ENCODE measurements at places on chromosomes 6 and 20. TPM values are rescaled to one million over a fixed set of nuclear protein-coding genes. Genes with fewer than 3 reads are reported as not detected.

The GABRR2 gene
- 0.38 TPM for total RNA-seq

The FAM83C gene
- total RNA-seq, result not detected

The MTG2 gene
- total RNA-seq, result 36.1 TPM

The RIMS1 gene
- 4.5 TPM for total RNA-seq

The RAET1G gene
- total RNA-seq, result 0.41 TPM

The C20orf204 gene
- 2.4 TPM for total RNA-seq

The ACTL10 gene
- 3.0 TPM for total RNA-seq

GRCh38 chr6:139439349-139439748 is 64.9 kb upstream of the CITED2 start:
- DNase-seq, result peak; percentile 60

- DNase-seq, result no peak
Measured at GRCh38 chr6:102520966-102521365, 1127.5 kb downstream of the GRIK2 start.

- DNase-seq, result no peak
Measured at GRCh38 chr20:17825960-17826843, 126.4 kb downstream of the BANF2 start.

DNA sequence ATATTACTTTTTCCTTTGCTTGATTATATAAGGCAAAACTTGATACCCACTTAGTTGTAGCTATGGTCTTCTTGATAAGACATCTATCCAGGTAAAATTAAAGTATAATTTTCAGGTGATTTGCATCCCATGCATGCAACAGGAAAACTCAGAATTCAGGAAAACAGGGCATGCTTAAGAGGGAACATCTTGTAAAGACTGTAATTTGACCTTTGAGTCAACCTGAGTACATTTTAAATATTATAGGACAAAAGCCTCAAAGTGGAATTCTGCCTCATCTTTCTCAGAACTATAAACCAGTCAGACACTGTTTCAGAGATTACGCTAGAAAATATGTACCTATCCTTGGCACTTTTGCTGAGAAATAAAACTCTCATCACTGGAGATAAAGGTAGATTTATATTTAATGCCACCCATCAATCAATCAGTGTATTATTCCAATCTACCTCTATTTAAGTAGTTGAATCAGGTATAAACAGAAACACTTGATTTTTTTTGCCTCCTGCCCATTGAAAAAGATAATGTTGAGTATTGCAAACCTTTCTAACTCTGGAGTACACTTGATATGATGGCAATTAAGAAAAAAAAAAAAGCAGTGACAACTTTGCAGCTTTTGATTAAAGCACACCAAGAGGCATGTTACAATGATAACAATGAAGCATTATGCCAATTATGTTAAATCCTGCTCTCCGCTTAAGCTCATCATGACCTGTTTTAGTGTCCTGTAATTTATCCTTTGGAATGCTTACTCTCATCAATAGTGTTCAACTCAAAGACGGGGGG is 2.8 kb downstream of the CITED2 start:
- DNase-seq, result no peak

- peak; percentile 41 for DNase-seq
Measured at GRCh38 chr20:9408422-9409300, 105.7 kb upstream of the LAMP5 start.

- peak; percentile 60 for DNase-seq
Measured at GRCh38 chr20:40446888-40447287, 242.1 kb downstream of the MAFB start.

- peak; percentile 70 for DNase-seq
Measured at GRCh38 chr20:62738025-62738881, 29.6 kb downstream of the NTSR1 start.

GRCh38 chr6:100175814-100176310 is 181.8 kb upstream of the MCHR2 start:
- DNase-seq, result no peak

DNA sequence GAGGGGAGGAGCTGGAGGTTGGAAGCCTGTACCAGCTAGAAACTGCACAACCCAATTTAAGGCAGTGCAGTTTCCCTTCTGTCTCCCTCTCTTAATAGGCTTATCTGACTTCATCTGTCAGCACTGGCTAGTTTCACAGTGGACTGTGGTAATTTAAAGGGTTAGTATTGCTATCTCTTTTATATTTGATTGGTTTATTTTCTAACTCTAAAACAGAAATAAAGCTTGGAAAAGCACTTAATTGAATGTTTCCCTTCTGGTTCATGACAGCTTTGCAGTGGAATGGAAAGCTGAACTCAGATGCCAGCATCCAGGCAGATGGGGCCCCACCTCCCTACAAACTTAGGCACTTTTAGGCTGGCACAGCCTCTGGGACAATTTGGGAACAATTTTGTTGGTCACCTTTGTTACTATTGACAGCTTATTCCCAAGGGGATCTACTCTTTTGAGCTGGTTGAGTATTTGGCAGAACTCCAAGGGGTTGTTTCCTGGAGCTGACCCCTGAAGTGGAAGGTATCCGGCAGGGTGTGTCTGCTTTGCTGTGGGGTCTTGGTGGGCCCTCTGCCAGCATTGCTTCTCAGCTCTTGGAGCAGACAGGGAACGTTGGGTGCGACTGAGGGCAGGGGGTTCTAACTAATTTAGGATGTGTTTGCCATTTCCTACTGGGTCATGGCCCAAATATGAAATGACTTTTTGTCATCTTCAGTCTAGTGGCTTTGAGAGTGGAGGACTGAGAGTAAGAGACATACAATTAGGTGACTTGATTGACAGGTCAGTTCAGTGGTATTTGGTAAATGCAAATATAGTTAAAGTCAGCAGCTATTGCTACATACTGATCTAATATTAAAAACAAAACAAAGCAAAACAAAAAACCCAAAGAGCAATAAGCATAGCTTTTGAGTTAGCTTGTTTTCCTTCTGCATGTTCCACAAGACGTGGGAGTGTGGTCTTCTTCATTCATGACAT is 9.3 kb downstream of the SH3BGRL2 start:
- no peak for DNase-seq
